ENCODE measurements at places on chromosomes 13 and 19. TPM values are rescaled to one million over a fixed set of nuclear protein-coding genes. Genes with fewer than 3 reads are reported as not detected.

IRF3 gene
- 75.0 TPM for polyA plus RNA-seq

KLK1 gene
- polyA plus RNA-seq, result 2.0 TPM

ZNF845 gene
- 2.2 TPM for polyA plus RNA-seq

IL17D gene
- polyA plus RNA-seq, result 0.35 TPM

CGB8 gene
- not detected for polyA plus RNA-seq

NTF4 gene
- 7.7 TPM for polyA plus RNA-seq

QPCTL gene
- 3.9 TPM for polyA plus RNA-seq

CHMP2A gene
- polyA plus RNA-seq, result 262 TPM

KCTD15 gene
- 33.1 TPM for polyA plus RNA-seq

APLP1 gene
- 1.4 TPM for polyA plus RNA-seq

ZNF780A gene
- polyA plus RNA-seq, result 20.9 TPM

GAPDHS gene
- polyA plus RNA-seq, result not detected

ZNF730 gene
- polyA plus RNA-seq, result 0.09 TPM

NKPD1 gene
- 1.3 TPM for polyA plus RNA-seq

CACNG6 gene
- not detected for polyA plus RNA-seq

LILRA2 gene
- 0.55 TPM for polyA plus RNA-seq

EDDM13 gene
- 3.0 TPM for polyA plus RNA-seq

KLK2 gene
- not detected for polyA plus RNA-seq

MZF1 gene
- 35.9 TPM for polyA plus RNA-seq

FAM83E gene
- 26.7 TPM for polyA plus RNA-seq

ZNF835 gene
- polyA plus RNA-seq, result 0.18 TPM

TBXA2R gene
- 0.59 TPM for polyA plus RNA-seq

NHLRC3 gene
- 6.9 TPM for polyA plus RNA-seq

COL5A3 gene
- polyA plus RNA-seq, result 5.6 TPM

ZNF880 gene
- 5.7 TPM for polyA plus RNA-seq

SOHLH2 gene
- polyA plus RNA-seq, result 0.04 TPM

TMEM59L gene
- 0.71 TPM for polyA plus RNA-seq

ERICH6B gene
- polyA plus RNA-seq, result not detected

CGB3 gene
- not detected for polyA plus RNA-seq

LILRB3 gene
- 0.75 TPM for polyA plus RNA-seq

HCST gene
- 6.2 TPM for polyA plus RNA-seq

KRTDAP gene
- 109 TPM for polyA plus RNA-seq

KIR2DL1 gene
- not detected for polyA plus RNA-seq

ZIC5 gene
- not detected for polyA plus RNA-seq

SPTBN4 gene
- 1.2 TPM for polyA plus RNA-seq

PRTN3 gene
- polyA plus RNA-seq, result not detected

C19orf73 gene
- polyA plus RNA-seq, result 2.3 TPM

SYNGR4 gene
- polyA plus RNA-seq, result not detected

ACER1 gene
- polyA plus RNA-seq, result 7.4 TPM

U2AF1L4 gene
- polyA plus RNA-seq, result 43.4 TPM

INSL3 gene
- 0.06 TPM for polyA plus RNA-seq

KLF1 gene
- polyA plus RNA-seq, result not detected

BSPH1 gene
- not detected for polyA plus RNA-seq

INSR gene
- polyA plus RNA-seq, result 3.3 TPM

PCDH9 gene
- 0.14 TPM for polyA plus RNA-seq
